ENCODE measurements at places on chromosomes 2 and 18. TPM values are rescaled to one million over a fixed set of nuclear protein-coding genes. Genes with fewer than 3 reads are reported as not detected.

DNA sequence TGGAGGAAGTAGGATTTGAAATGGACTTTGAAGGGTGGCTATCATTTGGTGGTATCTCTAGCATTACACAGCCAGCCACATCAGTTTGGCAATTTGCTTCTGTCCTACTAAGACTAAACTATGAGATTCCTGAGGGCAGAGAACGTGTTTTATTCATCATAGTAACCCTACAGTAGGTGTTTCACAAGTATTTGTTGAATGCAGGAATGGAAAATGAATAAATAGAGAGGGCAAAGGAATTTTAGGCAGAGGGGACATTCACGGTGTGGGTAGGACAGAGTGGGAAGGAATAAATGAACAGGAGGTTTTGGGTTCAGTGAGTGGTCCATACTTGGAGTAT is 15.7 kb upstream of the GPR39 start:
- no peak for DNase-seq

Gene NEMP2
- 2.1 TPM for total RNA-seq

Gene RNF125
- total RNA-seq: 7.3 TPM

Gene IFIH1
- total RNA-seq: 12.9 TPM

Gene WNT10A
- total RNA-seq: not detected

DNA sequence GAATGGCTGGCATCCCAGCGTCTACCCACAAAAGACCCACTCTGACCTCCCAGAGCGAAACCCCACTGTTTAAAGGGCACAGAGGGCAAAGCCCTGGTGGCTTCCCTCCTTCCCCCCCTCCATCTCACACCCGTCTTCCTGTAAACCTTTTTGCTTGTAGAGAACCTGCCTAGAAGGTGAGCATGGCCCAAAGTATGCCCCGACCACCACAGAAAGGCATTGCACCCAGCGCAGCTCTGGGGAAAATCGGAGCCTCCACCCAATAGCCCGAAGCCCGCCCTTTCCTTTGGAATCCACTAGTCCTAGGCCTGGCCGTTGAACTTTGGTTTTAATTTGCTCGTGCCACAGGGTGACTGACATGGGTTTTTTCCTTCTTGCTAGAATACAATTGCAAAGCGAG is 22.6 kb downstream of the DIPK1C start:
- no peak for DNase-seq

DNA sequence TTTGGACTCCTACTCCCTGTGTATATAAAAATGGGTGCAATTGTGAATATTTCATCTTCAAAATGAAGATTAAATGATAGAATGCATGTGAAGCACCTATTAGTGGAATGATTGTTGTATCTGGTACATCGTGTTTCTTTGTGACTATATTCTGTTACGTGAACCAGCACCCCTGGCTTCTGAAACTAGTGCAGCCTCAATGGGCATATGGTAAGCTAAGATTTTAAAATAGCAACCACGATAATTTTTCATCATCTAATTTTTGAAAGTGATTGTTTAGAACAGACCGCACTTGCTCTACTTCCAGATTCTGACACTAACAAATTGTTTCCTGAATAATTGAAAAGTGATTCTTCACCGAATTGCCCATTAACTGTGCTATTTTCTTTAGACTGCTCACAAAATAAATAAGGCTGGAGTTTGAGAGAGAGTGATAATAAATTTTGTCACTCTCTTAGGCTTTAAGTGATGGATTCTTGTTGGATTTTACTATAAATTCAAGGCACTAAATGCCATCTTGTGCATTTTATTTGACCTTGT is 806.1 kb upstream of the LRATD1 start:
- DNase-seq: no peak

Gene WIPF1
- total RNA-seq: 56.5 TPM

Gene USP14
- total RNA-seq: 34.5 TPM

- no peak for DNase-seq
These were observed 335.1 kb upstream of the SKOR2 start for GRCh38 chr18:47586418-47587070.

Gene RBM43
- total RNA-seq: 6.9 TPM
